Osteoblast (primary cell): ENCODE measurements at places on chromosomes 11 and 22. TPM values are rescaled to one million over a fixed set of nuclear protein-coding genes. Genes with fewer than 3 reads are reported as not detected.

GRCh38 chr11:113376156-113376555, 11.4 kb upstream of the ANKK1 start:
- DNase-seq: no peak

DNA sequence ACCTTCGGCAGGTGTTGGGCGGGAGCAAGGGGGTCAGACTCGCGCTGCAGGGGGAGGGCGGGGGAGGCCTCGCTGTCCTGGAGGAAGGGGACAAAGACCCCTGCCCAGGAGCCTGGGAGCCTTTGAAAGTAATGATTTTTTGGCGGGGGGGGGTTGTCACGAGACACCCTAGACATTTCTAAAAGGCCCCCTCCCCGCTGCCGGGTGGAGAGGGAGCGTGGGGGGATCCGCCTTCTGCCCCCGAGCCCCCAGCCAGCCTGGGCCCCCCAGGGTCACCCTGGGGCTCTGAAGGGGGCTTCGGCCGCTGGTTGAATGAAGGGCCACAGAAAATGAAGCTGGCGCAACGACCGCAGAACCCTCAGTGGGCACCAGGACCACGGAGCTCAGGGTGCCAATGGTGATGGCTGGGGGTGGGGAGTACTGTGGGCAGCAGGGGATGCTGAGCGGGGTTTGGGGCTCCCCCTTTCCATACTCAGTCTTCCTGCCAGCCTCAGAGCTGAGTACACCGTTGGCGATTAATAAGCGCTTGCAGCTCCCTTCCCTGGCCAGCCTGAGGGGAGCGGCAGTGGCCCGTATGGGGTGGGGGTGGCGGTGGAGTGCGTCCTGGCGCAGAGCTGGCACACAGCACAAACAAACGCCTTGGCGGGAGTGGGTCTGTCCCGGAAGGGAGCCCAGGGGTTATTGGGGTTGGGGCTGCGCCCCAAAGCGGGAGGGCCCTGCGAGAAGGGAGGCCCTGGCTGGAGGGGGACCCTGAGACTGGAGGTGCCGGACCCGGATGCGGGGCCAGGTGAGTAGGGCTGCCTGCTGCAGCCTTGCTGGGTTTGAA, 1.2 kb upstream of the DUSP8 start:
- DNase-seq: peak; percentile 70

- no peak for DNase-seq
Measured at GRCh38 chr11:61054927-61055562, 47.2 kb upstream of the CD5 start.

- no peak for DNase-seq
Measured at GRCh38 chr11:59766542-59767224, 11.5 kb downstream of the STX3 start.

- no peak for DNase-seq
Measured at GRCh38 chr11:124732230-124732629, 7.5 kb upstream of the NRGN start.

- DNase-seq: no peak
Measured at GRCh38 chr22:38201371-38201710, 453 bp upstream of the MAFF start.

DNA sequence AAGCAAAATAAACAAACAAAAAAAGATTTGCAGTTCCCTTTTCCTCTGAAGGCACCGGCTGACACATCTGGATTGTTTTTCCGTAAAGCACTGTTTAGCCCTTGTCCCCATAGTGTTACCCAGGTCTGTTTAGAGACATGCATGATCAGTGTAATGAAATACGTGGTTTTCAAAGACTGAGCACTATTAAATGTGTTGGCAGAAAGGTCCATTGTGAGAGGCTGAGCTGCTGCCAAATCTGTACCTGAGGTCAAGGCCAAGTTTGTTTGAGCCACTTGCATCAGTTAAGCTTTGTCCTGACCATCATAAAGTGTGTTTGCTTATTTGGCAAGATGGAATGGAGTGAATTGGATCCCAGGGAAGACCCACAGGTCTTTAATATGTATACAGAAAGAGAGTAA, 26.3 kb downstream of the CTR9 start:
- no peak for DNase-seq

- peak; percentile 61 for DNase-seq
Measured at GRCh38 chr11:2803186-2804091, 82.1 kb downstream of the CDKN1C start.

DNA sequence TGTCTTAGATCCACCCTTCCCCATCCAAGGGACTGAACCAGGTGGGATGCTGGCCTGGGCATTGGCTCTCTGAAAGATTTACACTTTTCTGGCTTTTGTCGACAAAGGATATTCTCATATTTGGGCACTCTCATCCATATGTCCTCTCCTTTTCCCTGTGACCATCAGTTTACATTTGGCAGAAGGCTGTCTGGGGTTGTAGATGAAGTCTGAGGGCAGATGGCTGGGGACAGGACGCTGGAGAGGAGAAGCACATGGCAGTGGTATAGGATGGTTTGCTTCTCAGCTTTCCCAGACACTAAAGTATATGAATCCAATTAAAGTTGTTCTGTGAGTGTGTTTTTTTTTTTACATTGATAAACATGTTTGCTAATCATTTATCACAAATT, 757.5 kb downstream of the NTM start:
- DNase-seq: no peak

GRCh38 chr22:23836281-23836680, 2.5 kb downstream of the DERL3 start:
- no peak for DNase-seq

GRCh38 chr11:9029422-9029821, 25.6 kb upstream of the NRIP3 start:
- DNase-seq: no peak

DNA sequence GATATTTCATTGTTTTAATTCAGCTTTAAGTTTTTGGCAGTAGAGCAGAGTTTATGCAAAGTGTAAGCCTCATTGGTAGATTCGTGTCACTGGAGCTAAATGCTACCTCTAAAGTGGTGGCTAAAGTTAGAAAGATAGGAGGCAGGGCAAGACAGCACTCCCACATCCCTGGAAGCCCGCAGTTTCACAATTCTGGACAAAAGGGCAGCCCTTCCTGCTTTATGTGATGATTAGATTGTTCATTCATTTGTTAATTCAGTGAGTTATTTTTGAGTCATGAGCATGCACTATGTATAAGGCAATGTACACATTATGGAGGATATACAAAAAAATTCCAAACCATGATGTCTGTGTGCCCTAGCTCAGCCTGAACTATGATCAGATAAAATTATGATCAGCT, 52.1 kb upstream of the EIF3M start:
- DNase-seq: no peak

DNA sequence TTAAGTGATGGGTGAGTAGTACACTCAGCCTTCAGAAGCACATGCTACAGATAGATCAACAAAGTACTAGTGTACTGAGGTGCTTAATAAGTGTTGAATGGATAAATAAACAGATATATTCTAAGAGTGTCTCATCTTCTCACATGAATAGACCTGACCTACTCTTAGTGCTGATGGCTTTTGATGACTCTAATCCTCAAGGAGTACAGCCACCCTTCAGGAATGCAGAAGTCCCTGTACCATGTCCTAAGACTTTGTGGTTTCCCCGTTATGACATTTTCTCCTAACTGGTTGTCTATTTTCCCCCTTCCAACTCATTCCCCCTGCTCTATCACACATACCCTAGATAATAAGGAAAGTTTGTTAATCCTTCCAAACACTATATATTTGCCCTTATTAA, 61.6 kb downstream of the C11orf65 start:
- no peak for DNase-seq

MMP10 gene
- total RNA-seq: not detected in 2 replicates

DNA sequence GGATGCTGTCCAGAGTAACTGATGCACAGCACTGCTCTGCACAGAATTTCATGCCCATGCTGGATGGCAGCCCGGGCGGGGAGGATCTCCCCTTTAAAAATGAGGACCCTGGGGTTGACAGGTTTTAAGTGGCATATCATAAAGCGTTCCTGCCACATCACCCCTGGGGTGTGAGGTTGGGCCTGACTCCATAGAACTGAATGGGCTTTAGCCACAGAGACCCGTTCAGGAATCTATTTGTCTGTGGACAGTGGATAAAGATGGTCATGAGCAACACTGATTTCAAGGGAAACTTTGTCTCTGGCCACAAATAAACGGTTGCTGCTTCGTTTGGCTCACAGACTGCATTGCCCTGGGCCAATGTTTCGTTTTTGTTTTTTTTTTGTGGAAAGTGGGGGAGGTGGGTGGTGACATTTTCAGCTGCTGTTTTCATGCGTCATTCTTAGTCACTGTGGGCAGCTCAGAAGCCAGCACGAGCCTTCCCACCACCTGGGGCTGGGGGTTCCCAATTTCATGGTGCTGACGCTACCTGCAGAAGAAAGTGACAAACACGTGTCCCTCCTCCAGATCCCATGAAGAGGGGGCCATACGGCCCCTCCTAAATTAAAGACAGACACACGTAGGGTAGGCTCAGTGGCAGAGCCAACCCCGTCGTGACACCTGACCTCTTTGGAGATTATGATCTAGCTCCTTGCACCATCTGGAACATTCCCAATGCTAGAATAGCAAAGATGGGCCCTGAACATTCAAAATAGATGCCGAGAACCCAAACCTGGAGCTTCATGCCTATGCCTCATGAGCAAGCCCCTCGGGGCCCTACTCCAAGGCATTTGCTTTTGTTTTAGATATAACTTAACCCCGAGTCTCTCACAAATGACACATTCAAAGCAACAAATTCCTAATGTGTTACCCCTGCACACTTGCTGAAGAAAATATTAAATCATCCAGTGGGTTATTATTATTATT, 54.8 kb upstream of the PHF21B start:
- peak; percentile 96 for DNase-seq

DNA sequence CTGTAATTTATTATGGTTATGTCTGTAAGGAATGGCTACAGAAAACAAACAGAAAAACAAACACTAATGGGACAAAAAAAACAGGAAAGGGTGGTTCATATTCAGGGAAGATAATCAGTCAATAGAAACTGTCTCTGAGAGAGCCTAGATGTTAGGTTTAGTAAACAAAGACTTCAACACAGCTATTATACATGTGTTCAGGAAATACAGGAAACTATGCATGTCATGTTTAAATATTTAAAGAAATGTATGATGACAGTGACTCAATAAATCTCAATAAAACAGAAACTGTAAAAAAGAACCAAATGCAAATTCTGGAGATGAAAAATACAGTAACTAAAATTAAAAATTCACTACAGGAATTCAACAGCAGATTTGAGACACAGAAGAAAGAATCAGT, 76.0 kb downstream of the PACS1 start:
- no peak for DNase-seq

NOX4 gene
- total RNA-seq: 1.8 TPM in 2 replicates

CERK gene
- total RNA-seq: 27.7 and 28.2 TPM in 2 replicates

SYT13 gene
- under 0.01 TPM in 2 replicates for total RNA-seq

- DNase-seq: no peak
Measured at GRCh38 chr22:35334004-35334403, 34.3 kb downstream of the TOM1 start.

- DNase-seq: peak; percentile 95
Measured at GRCh38 chr11:61482513-61482912, 26.0 kb upstream of the LRRC10B start.

ZNF195 gene
- total RNA-seq: 14.7 and 19.2 TPM in 2 replicates

DNA sequence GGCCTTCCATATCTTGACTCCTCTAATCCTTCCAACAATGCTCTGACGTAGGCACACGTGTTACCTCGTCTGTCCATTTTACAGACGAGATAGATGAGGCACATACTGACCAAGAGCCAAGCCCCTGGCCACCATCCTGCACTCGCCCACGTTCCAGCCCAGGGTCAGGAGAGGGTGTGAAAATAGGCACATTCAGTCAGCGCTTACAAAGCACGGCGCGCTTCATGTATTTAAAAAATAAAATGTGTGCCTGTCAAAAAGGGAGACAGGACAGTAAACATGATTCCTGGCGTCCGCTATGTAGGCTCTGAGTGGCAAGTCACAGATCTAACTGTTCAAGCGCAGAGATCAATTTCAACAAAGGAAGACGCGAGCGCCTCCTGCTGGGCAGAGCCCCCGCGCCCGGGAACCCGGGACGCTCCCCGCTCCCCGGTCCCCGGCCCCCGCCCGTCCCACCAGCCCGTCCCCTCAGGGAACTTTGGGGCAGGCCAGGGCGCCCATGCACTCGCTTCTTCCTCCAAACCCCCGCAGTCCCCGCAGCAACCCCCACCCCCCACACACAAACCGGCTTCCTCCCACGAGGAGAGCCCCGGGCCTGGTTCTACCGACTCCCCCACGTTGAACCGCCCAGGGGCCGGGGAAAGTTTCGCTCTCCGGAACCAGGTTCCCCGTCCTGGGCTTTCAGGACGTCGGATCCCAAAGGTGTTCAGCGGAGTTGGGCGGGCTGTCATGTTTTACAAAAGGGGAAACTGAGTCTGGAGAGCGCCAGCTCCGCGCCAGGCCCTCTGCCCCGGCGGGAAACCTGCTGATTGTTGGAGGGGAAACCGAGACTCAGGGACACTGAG, 10.4 kb upstream of the C1QTNF6 start:
- DNase-seq: peak; percentile 96

GRCh38 chr22:50367778-50368500, 24.8 kb downstream of the PPP6R2 start:
- DNase-seq: no peak

GRCh38 chr11:64100360-64100759, 64.6 kb downstream of the FLRT1 start:
- no peak for DNase-seq

OR4C5 gene
- total RNA-seq: not detected in 2 replicates

DNA sequence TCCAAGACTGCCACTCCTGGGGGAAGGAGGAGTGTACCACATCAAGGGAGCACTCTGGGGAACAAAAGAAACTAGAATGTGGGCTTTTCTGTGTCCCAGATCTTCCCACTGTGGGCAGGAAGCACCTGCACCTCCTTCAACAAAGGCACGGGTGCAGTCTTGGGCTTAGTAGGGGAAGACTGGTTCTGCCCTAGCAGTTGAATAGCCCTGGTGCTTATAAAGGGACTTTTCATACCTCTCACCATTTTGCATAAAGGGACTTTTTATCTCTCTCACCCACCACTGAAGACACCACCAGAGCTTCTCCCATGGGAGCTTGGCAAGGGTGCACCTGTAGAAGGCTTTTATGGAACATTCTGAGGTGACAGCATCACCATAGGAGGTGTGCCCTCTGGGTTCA, 65.8 kb upstream of the MS4A8 start:
- DNase-seq: no peak

DNA sequence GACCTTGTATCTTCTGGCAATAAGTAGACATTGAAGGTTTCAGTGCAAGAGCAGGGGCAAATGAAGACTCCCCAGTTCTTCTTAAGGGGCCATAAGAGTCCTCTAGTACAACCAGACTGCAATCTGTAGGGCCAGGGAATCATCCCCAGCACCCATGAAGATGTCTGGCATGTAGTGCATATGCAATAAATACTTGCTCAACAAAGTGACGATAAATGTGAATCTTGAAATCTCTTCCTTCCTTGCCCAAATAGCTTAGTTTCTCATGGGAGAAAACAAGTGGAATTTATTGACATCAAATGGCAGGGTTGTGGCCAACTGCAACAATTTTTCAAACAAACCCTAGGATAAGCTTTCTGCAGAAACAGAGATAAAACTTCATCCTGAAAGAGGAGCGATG, 107.6 kb downstream of the ABTB2 start:
- DNase-seq: no peak

GRCh38 chr11:118914178-118914918, 11.4 kb downstream of the BCL9L start:
- DNase-seq: peak; percentile 34

- DNase-seq: peak; percentile 77
Measured at GRCh38 chr11:47948137-47948536, 32.2 kb upstream of the PTPRJ start.
